ENCODE measurements at places on chromosomes 11 and 22.
A peak's percentile ranks its signal among the peaks of the same experiment; 100 is the strongest.

DNA sequence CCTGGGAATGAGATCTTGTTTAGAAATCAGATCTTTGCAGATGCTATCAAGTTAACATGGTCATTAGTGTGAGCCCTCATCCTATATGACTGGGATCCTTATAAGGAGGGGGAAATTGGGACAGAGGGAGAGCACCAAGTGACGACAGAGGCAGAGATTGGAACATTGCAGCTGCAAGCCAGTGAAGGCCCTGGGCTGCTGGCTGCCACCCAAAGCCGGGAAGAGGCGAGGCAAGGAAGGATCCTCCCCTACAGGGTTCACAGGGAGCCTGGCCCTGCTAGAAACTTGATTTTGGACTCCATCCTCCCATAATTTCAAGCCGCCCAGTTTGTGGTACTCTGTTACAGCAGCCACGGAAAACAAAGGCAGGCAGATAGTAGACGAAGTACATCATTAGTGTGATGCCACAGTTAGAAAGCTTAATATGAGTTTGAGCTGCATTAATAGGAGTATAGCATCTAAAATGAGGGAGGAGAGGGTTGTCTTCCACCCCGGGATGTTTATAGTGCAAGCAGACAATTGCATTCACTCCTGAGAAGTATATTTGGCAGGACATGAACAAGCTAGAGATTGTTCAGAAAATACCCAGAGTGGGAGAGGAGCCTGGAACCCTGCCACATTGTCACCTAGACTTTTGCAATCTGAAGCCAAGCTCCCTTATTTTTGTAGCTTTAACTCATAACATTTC is 56.8 kb upstream of the CLMP start:
- no peak for DNase-seq

- no peak for DNase-seq
Observed at GRCh38 chr11:112829971-112830654, 131.1 kb upstream of the NCAM1 start.

GRCh38 chr11:60183591-60184205 is 815 bp upstream of the MS4A6A start:
- no peak for DNase-seq

DNA sequence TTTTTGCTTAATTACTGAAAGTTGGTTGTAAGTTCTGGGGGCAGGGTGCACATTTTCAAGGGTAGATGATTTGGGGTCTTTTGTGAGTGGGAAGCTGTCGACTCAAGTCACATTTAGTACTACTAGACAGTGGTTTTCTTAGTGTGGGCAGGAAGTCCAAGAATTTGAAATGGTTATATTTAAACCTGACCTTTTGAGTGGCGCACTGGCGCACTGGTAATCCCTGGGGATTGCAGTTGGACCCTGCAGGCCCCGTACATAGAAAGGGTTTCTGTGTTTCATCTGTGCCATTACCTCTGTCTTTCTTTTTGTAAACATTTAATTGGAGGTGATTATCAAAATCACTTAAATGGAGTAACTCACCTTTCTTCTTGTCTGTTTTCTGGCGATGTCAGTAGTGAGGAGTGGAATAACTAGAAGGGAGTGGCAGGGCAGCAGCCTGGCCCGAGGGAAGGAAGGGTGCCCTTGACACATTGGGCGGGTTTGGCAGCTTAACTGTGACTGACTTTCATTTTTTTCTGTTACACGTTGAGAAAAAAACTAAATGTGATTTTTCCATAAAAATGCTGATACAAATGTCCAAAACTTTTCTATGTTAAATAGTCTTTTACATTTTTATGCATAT is 101.8 kb upstream of the GAL start:
- no peak for DNase-seq

DNA sequence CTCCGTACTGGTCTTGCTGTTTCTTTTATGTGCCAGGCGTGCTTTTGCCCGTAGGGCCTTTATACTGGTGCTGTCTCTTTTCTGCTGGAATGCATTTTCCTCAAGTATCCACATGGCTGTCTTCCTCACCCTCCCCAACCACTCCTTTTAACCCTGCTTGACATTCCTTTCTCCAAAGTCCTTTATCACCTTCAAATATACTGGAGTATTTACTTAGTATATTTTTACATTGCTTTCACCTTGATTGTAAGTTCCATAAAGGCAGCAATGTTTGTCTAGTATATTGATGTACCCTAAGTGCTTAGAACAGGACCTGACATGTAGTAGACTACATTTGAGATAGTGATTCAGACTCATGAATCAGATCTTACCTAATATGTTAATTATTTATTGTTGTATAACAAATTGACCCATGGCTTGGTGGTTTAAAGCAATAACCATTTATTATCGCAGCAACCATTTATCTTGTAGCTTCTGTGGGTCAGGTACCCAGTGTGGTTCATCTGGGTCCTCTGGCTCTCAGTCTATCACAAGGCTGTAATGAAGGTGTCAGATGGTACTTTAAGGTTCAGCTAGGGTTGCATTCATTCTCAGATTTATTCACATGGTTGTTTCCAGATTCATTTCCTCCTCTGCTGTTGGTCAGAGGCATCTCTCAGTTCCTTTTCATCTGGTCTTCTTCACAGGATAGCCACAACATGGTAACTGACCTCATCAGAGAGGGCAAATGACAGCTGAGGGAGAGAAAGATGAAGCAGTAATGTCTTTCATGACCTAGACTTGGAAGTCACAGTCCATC is 34.2 kb downstream of the DDX10 start:
- no peak for DNase-seq

- no peak for DNase-seq
Observed at GRCh38 chr11:95796501-95796900, 6.2 kb downstream of the CEP57 start.

- no peak for DNase-seq
Observed at GRCh38 chr22:33883561-33883960, 36.7 kb downstream of the LARGE1 start.

DNA sequence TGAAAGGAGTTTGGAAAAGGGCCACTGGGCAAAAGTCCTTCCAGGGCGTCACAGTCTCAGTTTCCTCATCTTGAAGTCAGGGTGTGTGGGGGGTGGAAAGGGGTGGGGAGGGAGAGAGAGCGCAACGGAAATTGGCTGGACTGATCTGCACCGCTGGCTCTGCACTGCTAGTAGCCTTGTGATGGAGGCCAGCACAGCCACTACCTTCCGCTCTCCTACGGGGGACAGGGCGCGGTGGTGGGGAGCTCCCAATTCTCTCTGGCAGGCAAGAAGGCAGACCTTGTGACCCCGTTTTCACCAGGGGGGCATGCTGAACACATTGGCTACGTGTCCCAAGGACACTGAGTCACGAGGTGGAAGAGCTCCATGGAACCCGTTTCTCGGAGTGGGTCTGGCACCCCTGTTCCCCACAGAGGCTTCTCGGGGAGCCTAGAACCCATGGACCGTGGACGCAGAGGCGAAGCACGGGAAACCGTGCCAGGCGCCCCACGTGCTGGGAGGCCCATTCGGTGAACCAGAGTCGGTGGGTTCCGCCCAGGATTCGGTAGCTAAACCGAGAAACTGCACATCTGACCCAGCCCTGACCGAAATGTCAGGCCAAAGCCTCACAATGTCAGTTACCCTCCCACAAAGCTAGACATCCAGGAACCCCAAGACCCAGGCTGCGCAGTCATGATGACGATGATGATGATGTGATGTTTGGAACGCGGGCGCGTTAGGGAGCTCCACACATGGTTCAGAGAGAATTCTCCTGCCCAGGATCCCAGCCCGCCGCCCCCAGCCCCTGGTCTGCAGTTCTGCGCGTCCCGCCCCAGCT is 28.3 kb upstream of the WNT11 start:
- DNase-seq = no peak

DNA sequence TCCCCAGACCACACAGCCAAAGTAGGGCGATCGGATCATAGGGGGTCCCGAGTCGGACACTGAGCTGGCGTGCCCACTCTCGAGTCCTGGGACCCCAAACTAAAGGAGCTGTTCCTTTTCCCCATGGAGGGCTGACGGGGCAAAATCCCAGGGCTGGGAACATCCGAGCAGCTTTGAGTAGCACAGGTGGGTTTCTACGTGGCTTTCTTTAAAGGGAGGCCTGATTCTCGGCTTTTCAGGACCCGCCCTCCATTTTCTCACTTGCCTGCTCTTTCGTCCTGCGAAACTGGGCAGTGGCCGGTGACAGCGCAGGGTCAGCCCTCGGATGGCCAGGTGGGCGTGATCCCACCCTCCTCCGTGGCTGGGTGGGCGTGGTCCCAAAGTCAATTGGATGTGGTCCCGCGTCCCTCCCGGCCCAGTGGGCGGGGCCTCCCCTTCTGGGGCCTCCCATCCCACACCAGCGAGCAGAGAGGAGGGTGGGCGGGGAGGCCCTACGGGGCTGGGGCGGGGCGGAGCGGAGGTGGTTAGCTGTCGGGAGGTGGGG is 17.5 kb upstream of the TXNRD2 start:
- no peak for DNase-seq

GRCh38 chr11:101816613-101817012 is 98.2 kb upstream of the CEP126 start:
- DNase-seq = no peak

DNA sequence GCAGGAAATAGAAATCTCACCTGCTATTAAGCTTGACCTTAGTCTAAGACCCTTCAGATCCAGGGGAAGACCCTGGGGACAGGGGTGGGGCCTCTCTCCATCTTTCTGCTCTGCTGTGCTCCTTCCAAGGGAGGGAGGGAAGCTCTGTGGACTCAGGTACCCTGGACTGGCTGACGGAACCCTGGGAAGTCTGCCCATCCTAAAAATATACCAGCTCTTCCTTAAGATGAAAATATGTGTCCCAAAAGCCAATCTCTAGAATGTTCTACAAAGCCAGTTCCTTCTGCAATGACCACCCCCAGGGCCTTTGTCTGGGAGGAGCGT is 73.7 kb downstream of the RTL6 start:
- DNase-seq = no peak

- DNase-seq = no peak
Observed at GRCh38 chr11:93219440-93219839, 21.6 kb upstream of the SLC36A4 start.

- DNase-seq = no peak
Observed at GRCh38 chr11:59218893-59219292, 6.2 kb upstream of the MPEG1 start.

DNA sequence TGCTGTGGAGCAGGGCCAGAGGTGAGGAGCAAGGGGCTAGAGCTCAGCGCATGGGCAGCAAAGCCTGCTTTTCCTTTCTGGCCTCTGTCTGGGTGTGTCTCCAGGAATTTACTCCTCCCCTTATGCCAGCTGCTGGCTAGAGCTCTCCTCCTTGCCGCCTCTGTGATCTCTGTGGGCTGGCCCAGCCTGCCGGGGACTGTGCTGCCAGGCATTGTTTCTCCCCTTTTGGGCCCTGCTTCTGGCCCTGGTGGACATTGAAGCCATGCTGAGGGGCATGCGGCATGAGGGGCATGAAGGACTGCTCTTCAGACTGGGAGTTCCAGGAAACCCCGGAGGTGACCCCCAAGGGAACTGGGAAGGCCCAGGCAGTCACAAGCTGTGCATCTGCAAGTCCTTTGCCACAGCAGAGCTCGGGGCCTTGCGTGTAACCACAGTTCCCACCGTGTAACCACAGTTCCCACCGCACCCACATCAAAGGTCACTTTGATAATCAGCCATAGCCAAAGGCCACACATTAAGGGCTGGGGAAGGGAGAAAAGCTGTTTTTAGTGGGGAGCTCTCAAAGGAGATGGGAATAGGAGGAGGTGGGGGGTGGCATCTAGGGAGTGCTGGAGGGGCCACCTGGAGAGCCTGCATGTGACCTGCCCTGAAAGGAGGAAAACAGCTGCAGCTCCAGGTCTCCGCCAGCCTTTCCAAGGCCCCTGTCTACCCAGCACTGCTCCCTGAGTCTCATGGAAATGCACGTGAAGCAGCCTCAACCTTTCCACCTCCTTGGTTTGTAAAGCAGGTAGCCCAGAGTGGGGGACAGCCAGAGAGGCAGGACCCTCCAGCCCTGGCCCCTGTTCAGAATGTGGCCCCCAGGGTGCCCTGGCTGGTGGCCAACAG is 62.3 kb downstream of the PPFIBP2 start:
- DNase-seq = peak; percentile 48

- DNase-seq = no peak
Observed at GRCh38 chr11:77468527-77468926, 5.4 kb downstream of the PAK1 start.

- no peak for DNase-seq
Observed at GRCh38 chr11:12512132-12512531, 134.8 kb downstream of the PARVA start.

DNA sequence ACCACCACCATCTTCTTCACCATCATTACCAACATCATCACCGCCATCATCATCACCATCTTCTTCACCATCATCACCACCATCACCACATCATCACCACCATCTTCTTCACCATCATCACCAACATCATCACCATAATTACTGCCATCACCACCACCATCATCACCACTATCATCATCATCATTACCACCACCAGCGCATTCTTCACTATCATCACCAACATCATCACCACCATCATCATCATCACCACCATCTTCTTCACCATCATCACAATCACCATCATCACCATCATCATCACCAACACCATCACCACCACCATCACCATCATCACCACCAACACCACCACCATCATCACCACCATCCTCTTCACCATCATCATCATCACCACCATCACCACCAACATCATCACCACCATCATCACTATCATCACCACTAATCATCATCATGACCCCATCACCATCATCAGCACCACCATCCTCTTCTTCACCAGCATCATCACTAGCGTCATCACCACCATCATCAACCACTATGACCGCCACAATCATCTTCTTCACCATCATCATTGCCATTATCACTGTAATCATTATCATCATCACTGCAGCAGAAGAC is 303.8 kb downstream of the CTTN start:
- no peak for DNase-seq

DNA sequence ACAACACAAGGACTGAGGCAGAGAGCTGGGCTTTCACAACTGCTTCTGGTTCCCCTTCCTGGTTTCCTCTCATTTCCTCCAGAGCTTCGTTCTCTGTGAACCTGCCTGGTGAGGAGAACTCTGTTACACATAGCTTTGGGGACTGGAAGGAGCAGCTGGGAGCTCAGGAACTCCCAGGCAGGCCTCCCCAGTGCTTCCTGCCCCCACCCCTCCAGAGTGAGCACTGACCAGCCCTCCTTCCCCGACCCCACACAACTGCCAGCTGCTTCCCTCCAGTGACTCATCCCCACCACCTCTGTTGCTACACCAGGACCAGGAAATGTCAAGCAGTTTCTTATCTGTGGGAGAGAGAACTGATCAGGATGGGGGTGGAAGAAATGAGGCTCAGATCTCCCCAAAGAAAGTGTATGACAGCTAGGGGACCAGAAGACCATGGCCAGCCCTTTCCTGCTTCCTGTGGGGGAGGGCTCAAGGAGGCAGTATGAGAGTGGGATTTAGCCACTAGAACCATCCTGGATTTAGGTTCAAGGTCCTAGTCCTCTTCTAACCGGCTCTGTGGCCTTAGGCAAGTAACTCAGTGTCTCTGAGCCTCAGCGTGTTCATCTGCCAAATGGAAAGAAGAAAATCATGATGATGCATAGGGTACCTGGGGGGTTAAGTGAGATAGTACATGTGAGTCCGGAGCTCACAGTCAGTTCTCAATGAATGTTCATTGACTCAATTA is 4.5 kb upstream of the TP53I11 start:
- no peak for DNase-seq
